NCI-H526 (cell line): ENCODE measurements at places on chromosomes 1 and 21.

DNA sequence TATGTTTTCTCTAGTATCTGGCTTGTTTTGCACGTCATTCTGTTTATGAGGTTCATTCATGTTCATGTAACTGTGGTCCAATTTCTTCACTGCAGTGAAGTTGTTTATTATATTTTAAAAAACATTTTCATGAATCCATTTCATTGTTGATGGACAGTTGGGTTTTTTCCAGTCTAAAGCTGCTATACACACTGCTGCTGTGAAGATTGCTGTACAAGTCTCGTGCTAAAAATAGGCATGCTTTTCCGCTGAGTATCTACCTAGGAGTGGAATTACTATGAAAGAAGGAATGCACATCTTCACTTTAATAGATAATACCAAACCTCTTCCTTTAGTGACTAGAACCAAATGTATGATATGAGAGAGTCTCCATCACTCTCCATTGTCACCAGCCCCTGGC, 49.0 kb upstream of the ETS2 start:
- DNase-seq = no peak

DNA sequence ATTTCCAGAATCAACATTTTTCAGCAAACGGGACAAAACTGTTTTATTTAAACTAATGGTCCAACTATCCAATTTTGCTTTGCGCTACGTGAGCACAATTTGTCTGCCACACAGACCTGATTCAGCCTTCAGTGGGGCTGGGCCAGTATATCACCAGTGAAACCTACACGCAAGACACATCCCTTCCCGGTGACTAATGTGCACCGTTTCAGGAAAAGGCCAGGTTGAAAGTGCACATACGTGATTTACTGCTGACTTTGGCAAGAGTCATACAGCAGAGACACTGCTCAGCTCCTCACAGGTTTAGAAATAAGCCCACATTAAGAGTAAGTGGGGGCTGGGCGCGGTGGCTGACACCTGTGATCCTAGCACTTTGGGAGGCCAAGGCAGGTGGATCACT, 5.1 kb upstream of the TMEM51 start:
- DNase-seq = no peak

DNA sequence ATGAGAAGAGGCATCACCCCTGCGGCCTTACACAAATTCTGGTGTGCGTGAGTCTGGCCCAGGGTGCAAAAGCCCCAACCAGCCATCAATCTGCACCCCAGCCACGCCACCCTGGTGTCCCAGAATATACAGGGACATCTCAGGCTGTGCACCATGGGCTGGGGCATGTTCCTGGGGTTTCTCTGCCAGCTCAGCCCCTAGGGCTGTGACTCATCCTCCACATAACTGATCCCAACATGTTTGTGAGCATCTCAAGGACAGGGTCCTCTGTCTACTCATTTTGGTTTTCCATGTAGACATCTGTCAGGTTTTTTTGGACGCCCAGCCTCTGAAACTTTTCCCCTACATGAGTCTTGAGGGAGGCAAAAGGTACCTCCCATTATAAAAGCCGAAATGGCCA, 511 bp downstream of the ZNF683 start:
- no peak for DNase-seq

GRCh38 chr1:59766227-59766855, 48.4 kb upstream of the HOOK1 start:
- no peak for DNase-seq

GRCh38 chr1:247360991-247361731, 29.5 kb upstream of the ZNF496 start:
- no peak for DNase-seq

GRCh38 chr1:14255233-14255632, 343.3 kb upstream of the KAZN start:
- DNase-seq = no peak

DNA sequence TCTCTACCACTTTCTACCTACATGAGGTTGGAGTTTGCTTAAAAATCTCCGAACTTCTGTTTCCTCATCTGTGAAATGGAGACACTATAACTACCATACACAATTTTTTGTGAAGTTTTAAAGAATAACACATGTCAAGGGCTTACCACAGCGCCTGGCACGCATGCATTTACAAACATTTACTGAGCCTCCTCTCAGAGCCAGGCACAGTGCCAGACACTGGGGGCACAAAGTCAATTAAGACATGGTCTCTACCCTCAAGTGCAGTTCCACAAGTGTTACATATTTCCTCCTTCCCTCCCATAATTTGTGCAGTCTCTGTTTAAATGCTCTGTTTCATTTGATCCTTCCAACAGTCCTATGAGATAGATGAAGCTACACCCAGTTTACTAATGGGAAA, 356.4 kb upstream of the ESRRG start:
- no peak for DNase-seq

GRCh38 chr1:224132901-224133300, 19.0 kb downstream of the FBXO28 start:
- DNase-seq = no peak

- no peak for DNase-seq
These were observed 121.3 kb downstream of the SEC16B start for GRCh38 chr1:177848577-177848976.

GRCh38 chr1:109787845-109788601, 24.3 kb upstream of the EPS8L3 start:
- no peak for DNase-seq

DNA sequence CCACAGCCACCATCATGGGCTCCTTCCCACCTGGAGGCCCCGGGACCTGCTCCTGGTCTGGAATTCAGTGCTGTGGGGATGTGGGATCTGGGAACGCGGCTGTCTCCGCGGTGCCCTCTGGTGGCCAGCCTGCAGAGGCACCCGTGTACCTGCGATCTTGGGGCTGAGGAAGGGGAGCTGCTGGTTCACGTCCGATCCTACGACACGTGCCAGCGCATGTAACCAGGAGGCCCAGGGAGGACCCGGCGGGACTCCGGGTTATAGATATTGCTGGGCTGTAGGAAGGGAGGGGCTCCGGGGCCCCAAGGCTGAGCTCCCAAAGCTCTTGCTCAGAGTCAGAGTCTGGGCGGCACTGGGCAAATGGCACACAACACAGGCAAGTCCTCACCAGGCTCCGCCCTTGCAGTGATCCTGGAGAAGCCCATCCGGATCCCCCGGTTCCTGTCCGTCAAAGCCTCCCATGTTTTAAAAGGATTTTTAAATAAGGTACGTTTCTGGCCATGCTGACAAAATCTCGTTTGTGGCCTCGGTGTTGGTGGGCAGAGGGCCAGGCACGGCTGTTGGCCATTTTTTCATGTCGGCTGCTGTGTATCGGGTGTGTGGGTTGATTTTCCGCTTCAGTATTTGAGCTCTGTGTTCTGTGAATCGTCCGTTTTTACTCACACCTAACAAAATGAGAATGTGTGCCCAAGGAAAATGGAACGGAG, 20.1 kb downstream of the FAAP20 start:
- peak; percentile 47 for DNase-seq

- no peak for DNase-seq
These were observed 14.5 kb downstream of the CR1 start for GRCh38 chr1:207510444-207510843.

GRCh38 chr1:210117681-210118170, 114.9 kb upstream of the SERTAD4 start:
- no peak for DNase-seq

- no peak for DNase-seq
These were observed 6.2 kb downstream of the TMCO4 start for GRCh38 chr1:19793360-19794046.
